Stimulated activated memory B cell treated with anti-CD40 and anti-IgM and Interleukin-4, amounts not matched to agents 10 μg/mL and 1 μg/mL and 100 μg/mL, for 72 hours (primary cell): ENCODE measurements at places on chromosomes 7 and 10.

DNA sequence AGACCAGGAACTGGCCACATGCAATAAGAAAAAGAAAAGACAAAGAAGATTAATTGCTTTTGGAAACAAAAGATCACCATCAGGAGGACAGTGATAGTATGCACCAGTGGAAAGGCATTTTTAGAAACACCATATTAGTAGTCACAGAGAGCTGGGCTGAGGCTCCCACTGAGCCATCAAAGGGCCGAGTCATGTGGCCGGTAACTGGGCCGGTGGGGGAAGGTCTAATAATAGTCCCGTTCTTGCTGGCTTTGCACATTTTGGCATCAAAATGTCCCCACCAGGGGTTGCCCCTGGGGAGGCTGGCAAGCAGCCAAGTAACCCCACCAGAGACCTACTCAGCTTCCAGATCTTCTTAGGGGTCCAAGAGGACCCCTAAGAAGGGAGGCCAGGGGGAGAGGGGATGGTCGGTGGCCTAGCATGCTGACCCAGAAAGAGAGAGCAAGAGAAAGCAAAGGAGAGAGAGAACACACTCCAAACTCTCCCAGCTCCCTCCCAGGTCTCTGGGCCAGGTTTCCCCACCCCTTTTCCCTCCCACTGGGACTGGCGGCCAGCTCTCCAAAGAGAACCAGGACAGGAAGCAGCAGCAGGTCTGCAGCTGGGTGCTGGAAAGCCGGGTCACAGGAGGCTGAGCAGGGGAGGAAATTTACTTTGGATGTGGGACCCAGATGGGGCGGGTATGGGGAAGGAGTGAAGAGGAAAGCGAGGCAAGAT lies 70.2 kb upstream of the FGFR2 start:
- no peak for ATAC-seq

DNA sequence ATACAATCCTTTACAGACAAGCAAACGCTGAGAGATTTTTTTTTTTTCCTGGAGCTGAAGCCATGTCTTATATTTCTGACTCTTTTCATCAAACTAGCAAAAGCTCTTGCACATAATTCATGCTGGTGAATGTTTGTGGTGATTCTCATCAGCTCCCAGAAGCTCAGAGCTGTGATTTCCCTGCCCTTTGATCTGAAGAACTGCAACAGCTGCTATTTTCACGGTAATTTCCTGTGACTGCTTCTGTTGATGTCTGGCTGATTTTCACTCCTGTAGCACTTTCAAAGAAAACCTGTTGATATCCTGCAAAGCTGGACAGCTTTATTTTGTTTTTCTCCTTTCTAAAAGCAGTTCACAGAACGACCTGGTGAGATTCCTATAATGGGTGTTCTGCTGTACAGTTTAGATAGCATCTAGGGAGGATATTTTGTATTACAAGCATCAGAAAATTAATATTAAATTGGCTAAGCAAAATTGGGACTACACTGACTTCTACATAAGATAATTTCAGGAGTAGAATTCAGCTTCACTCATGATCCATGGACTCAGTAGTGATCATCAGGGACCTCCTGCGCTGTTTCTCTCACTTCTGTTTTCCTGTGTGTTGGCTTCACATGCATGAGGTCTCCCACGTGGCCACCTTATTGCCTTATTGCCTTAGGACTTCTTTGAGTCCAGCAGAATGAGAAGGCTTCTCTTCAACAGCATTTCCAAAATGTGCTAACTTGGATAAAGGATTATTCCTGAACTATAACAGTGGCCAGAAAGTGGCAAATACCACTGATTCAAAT lies 1111.6 kb upstream of the SORCS1 start:
- ATAC-seq, result no peak

DNA sequence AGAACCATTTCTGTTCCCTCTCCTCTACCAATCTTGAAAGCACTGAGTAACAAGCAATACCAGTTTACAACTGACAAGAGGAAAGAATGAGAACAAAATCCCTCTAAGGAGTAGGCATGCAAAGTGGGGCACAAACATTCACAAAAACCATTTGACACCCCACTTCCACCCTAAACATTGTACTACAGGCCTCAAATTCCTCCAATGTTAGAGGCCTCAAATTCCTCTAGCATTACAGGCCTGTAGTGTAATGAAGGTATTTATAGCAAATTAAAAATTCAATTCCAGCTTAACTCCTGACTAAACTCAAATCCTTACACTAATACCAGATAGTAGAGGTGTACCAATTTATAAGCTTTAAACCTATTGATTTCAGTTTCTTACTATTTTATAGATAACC lies 85.4 kb downstream of the SIRT1 start:
- ATAC-seq, result no peak

GRCh38 chr7:31939076-31939475 lies 131.1 kb downstream of the PDE1C start:
- ATAC-seq, result no peak

- ATAC-seq, result no peak
Observed at GRCh38 chr10:65032867-65033769, 1511.9 kb downstream of the REEP3 start.

GRCh38 chr7:46542076-46542475 lies 621.0 kb upstream of the IGFBP3 start:
- no peak for ATAC-seq

DNA sequence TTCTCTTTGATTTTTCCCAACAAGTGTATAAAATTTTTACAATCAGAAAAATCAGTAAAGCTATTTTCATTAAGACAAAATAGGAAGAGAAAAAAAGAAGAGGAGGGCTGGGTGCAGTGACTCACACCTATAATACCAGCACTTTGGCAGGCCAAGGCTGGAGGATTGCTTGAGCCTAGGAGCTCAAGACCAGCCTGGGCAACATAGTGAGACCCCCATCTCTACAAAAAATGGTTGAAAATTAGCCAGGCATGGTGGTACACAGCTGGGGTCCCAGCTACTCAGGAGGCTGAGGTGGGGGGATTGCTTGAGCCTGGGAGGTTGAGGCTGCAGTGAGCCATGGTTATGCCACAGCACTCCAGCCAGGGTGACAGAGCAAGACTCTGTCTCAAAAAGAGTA lies 172.3 kb downstream of the AKR1D1 start:
- no peak for ATAC-seq

GRCh38 chr10:130894471-130894870 lies 417.1 kb downstream of the TCERG1L start:
- no peak for ATAC-seq

GRCh38 chr7:30091491-30091912 lies 43.3 kb upstream of the MTURN start:
- no peak for ATAC-seq

GRCh38 chr10:79940431-79940830 lies 8.5 kb downstream of the SFTPD start:
- no peak for ATAC-seq

GRCh38 chr10:59281861-59282260 lies 80.5 kb downstream of the FAM13C start:
- ATAC-seq, result no peak

DNA sequence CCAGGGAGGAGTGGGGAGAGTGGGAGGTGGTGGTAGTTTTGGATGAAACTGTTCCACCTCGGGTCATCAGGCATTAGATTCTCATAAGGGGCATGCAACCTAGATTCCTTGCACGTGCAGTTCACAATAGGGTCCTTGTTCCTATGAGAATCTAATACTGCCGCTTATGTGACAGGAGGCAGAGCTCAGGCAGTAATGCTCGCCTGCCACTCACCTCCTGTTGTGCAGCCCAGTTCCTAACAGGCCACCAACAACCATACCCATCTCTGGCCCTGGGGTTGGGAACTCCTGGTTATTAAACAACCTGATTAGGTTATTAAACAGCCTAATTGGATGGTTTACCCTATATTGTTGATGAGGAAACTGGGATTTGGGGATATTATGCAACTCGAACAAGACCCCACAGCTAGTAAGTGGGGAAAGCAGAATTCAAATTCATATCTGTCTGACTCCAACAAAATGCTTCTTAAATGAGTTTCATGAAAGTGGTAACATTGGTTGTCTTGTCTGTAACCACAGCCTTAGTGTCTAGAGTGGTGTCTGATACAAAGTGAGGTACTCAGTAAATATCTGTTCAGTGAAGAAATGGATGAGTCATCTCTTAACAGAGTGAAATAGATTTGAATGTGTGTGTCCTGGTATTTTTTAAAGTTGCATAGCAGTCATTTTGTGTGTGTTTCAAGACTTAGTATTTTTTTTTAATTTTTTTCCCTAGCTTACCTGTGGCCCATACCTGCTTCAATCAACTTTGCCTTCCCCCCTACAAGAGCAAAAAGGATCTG lies 101.6 kb downstream of the HECTD2 start:
- ATAC-seq, result no peak

GRCh38 chr7:23072922-23073321 lies 32.7 kb upstream of the KLHL7 start:
- ATAC-seq, result no peak

GRCh38 chr10:131760416-131761166 lies 140.2 kb upstream of the PPP2R2D start:
- no peak for ATAC-seq

DNA sequence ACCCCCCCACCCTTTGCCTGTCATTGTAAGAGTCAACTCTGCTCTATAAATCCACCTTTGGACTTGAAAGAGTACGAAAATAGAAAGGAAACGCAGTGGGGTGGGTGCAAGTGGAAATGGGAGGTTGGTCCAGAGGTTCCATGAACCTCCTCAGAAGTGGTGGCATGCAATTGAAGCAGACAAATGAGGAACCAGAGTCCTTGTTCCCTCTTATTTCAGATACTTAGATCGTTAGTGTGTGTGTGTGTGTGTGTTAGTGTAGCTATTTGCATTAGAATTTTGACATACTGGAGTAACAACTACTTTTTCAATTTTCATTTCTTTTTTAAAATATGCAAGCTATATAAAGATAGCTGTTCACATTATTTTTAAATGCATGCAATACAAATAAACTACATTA lies 18.1 kb upstream of the TFAM start:
- ATAC-seq, result no peak

DNA sequence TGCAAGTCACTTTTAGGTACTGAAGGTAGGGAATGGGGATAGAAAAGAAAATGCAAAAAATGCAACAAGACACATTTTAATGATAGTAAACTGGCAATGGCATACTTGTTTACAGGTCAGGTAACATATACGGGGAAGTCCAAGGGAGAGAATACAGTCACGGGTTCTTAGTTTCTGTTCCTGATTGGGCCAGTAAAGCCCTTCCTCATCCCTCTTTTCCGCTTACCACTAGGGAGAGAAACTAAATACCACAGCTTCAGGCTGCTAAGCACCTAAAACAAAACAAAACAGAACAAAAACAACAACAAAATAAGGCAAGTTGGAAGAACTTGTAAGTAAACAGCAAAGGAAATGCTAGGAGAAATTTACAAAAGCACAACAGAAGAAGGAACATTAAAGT lies 65.2 kb upstream of the OGDHL start:
- no peak for ATAC-seq

- no peak for ATAC-seq
Observed at GRCh38 chr10:130491011-130491692, 355.0 kb downstream of the GLRX3 start.

DNA sequence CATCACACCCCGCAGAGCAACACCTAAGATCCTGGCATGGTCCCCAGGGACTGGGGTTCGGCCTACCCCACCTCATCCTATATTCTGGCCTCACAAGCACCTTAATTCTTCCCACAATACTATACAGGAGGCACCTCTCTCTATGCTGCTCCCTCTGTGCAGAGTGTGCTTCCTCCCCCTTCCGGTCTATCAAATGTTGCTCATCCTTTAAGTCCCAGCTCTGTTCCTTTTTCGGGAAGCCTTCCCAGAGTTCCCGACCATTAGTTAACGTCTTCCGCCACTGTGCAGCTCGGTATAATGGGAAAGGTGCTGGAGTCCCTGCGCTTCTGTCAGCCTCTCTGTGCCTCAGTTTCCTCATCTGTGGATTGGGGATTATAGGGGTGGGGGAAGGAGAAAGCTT lies 21.8 kb downstream of the PALD1 start:
- peak; percentile 6 for ATAC-seq

DNA sequence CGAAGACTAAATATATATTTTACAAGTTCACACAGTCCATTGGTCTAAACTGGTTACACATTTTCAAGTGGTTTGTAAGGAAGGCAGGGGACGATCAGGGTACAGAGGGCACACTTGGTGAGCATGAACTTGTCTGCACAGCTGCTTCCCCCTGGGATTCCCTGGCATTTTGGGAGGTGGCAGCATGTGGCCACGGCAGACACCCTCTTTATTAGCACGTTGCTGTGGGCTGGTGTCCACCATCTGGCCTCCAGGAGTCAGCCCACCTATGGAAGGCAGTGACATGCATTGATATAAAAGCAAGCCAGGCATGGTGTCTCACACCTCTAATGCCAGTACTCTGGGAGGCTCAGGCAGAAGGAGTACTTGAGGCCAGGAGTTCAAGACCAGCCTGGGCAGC lies 350.2 kb downstream of the TYW1 start:
- ATAC-seq, result no peak

GRCh38 chr7:30810986-30811385 lies 39.8 kb downstream of the MINDY4 start:
- ATAC-seq, result no peak

DNA sequence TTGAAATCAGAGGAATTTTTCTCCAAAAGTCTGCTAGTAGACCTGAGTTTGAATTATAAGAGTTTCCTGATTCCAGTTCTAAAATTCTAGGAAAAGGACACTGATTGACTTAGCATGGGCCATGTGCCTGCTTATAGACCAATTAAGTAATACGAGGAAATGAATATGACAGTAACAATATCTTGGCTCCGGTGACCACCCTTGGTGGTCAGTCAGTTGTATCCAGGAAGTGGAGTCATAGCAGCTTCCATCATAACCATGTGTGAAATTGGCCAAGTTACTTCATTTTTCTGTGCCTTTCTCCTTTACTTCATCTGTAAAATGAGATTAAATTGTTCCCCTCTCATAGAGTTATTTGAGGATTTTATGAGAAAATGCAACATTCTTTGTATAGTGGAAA lies 66.9 kb downstream of the MTPAP start:
- no peak for ATAC-seq

DNA sequence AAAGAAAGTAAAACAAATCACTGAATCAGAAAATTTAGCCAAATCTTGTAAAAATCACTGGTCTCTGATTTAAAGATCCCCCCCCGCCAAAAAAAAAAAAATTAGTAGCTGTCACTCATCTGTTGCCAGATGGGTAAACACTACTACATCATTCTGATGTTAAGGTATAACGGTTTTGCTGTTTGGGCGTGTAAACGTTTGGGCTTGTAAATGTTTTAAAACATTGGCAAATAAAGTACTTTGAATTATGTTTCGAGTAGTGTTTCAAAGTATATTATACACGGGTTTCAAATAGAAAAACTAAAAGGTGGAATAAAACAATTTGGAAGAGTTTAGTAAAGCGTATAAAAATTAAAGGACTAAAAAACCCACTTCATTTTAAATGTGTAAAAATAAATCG lies 1.5 kb downstream of the TMEM229A start:
- no peak for ATAC-seq

- no peak for ATAC-seq
Observed at GRCh38 chr7:32074787-32075585, 4.8 kb upstream of the PDE1C start.

DNA sequence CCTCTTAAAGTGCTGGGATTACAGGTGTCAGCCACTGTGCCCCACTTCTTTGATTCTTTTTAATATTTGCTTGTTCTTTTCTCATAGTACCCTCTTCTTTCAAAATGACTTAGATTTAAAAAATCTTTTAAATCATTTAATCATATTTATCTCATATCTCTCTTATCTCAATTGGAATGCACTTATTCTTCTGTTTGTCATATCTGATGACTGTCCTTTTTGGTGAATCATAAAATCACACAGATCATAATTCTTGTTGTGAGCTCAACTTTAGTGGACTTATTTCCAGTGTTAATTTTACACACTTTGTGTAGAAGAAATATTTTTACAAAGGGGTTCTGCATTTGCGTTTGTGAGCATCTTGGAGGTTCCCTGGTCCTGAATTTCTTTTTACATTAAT lies 220.3 kb upstream of the SLC26A5 start:
- ATAC-seq, result no peak

- no peak for ATAC-seq
Observed at GRCh38 chr10:131726967-131727366, 173.8 kb upstream of the PPP2R2D start.
